ENCODE measurements at places on chromosomes 5 and 9.

DNA sequence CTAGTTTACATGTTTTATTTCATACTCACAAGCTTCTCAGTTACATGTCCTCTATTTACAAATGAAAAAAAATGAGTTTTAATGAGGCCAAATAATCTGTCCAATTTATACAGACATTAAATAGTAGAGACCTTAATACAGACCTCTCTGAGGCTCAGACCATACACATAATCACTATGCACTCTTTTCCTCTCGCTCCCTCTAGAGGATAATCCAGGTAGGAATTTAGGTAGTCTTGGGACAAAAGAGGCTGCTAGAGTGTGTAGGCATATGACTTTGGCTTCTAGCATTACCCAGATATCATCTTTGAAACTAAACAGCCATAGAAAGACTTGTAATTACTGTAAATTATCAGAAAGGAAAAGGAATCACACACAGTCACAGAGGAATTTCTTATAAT, 444.7 kb downstream of the HINT1 start:
- DNase-seq: no peak

GRCh38 chr5:178196281-178196812, 8.0 kb upstream of the HNRNPAB start:
- no peak for DNase-seq

DNA sequence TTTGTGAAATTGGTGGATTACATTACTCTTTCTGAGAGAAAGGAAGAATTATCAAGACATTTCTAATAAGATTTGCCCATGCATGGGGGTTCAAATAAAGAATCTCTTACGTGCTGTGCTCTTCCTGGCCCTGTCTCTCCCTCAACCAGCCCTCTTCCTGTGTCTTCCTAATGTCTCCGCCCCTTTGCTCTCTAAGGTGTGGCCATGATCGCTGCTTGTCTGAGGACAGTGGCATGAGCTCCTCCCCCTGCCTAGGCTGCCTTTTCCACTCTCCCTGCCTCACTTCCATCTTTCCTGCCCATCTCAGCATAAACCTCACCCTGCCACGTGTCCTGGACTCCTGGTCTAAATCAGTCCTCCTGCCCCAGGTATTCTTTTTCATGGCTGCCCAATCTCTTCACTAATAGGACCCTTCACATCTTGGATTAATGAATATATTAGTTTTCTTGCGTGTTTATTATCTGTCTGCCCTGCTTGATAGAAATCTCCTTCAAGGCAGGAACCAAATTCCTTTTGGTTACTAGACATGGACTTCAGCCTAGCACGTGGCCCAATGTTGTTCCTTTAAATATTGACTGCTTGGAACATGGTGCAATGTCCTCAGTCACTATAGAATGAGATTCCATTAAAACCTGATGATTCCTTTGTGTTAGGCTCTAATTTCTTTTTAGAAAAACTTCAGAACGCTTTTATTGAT, 122.3 kb downstream of the MTRR start:
- DNase-seq: no peak

GRCh38 chr9:89798547-89799120, 193.8 kb downstream of the GADD45G start:
- DNase-seq: no peak

DNA sequence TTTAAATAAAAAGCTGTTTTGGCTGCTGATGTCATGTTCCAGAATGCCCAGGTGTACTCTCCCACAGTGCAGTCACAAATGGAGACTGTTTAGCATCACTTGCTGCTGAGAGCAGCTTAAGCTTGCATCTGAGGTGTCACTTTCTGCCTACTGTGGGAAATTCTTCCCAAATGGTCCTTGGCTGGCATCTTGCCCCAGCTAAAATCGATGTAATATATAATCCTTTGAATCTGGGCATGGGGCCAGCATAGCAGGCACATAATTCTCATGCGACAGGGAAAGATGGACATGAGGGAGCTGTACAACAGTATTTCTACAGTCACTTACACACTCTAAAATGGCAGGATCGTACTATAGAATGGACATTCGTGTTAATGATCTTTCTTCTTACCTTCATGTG, 144.3 kb downstream of the MACIR start:
- DNase-seq: no peak

DNA sequence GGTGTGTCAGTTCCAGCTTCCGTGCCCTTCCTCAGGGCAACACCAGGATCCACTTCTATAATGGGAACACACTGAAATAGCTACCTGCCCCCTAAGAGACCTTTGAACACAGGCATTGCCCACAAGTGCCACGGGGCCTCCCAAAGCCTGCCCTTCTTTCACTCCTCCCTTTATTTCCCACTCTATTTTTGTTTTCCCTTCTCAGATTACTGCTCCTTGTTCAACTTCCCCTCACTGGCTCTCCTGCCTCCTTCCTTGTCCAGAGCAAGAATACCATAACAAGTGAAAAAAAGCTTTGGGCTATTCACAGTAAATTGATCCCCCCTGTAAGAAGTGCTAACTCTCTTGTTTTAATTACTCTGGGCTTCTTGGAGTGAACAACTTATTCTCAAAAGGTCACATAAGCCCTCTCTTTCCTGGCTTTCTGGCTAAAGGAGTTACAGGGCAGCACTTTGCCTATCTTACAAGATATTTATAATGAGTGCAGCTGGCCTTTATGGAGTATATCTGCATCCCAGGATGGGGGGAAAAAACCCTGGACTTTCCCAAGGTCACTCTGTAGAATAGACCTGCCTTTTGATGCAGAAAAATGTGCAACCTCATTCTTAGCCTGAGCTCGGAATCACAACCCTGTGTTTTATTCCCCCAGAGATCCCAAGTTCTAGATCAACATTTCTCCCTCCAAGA, 11.3 kb downstream of the CTXN3 start:
- no peak for DNase-seq

All from caudate nucleus (tissue), 63 donors.